ENCODE measurements at places on chromosomes 5 and 9.

- no peak for DNase-seq
These were observed 1.3 kb downstream of the OGN start for GRCh38 chr9:92402826-92403745.

DNA sequence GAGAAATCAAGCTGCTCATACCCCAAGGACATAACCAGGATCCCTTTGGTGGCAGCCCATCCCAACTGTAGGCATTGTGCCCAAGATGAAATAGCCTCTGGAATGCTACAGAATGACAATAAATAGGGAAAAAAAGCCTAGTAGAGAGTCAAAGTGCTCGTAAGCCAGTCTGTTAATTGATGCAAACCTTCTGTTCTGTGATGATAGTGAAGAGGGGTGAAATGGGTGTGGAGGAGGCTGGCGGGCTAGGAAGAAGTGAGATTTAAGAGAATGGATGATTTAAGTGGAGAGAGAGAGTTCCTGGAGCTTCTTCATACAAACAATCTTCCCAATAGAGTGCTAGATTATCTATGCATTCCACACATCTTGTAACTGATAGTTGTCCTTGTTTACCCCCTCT, 301.0 kb upstream of the PCSK5 start:
- no peak for DNase-seq

GRCh38 chr5:94847019-94847418, 228.6 kb downstream of the SLF1 start:
- no peak for DNase-seq

- DNase-seq, result no peak
These were observed 304.6 kb downstream of the ACTL7B start for GRCh38 chr9:108551030-108551841.

GRCh38 chr9:2810420-2811075, 33.3 kb downstream of the PUM3 start:
- DNase-seq, result no peak

DNA sequence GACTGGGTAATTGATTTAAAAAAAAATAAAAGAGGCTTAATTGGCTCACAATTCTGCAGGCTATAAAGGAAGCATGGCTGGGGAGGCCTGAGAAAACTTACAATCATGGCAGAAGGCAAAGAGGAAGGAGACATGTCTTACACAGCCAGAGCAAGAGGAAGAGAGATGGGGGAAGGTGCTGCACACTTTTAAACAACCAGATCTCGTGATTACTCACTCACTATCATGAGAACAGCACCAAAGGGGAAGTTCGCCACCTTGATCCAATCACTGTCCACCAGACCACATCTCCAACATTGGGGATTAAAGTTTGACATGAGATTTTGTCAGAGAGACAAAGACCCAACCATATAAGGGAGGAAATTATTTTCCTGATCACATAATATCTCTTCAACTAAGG, 138.8 kb upstream of the NR4A3 start:
- no peak for DNase-seq

DNA sequence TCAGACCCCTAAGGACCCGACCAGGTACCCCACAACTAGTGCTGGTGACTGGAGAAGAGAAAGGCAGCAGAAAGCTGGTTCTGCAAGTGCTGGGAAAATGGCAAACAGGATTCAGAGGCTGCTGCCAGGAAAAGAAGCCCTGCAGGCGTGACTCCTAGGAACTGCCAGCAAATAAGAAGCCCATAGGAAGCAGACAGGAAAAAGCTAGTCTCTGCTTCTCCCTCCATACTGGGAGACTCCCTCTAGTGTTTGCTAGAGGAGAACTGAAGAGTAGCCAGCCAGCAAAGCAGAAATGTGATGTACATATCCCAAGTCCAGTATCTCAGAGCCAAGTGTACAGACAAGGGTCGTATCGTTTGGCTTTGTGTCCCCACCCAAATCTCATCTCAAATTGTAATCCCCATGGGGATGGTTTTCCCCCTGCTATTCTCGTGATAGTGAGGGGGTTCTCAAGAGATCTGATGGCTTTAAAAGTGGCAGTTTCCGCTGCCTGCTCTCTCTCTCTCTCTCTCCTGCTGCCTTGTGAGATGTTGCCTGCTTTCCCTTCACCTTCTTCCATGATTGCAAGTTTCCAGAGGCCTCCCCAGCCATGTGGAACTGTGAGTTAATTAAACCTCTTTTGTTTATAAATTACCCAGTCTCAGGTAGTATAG, 38.1 kb upstream of the TUSC1 start:
- DNase-seq, result no peak

DNA sequence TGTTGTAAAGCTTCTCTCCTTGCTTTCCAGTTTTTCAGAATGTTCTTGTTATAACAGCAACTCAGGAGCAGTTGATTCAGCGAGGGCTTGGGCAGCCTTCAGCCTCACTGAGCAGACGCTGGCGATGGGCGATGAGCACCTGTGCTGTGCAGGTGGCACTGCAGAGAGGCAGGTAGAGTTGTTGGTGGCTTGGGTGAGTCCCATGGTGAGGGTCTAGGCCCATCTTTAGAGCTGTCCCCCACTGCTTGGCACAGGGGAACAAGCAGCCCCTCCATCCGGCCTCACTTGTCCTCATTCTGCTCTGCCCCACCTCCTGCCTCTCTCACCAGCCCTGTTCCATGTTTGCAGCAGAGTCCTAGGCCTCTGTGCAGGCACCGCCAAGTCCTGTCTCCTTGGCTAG, 6.1 kb upstream of the CXCL14 start:
- no peak for DNase-seq

DNA sequence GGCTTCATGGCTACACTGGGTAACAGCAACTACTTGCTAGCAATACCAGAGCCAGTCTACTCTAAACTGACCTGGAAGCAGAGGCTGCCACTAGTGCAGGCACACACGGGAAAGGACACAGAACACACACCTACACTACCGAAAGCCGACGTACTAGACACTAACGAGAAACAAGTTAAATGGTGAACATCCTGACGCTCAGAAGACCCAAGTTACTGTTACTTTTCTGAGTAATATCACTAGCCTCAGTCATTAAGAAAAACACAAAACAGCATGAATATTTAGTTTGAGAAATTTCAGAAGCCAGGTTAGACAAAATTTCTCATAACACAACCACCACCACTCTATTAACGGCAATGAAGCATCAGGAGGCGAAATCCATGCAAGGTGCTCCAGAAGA, 44.5 kb downstream of the CAMSAP1 start:
- DNase-seq, result no peak

GRCh38 chr5:73587923-73588322, 22.4 kb downstream of the UTP15 start:
- DNase-seq, result no peak

GRCh38 chr5:97458851-97459250, 275.8 kb upstream of the RIOK2 start:
- no peak for DNase-seq

DNA sequence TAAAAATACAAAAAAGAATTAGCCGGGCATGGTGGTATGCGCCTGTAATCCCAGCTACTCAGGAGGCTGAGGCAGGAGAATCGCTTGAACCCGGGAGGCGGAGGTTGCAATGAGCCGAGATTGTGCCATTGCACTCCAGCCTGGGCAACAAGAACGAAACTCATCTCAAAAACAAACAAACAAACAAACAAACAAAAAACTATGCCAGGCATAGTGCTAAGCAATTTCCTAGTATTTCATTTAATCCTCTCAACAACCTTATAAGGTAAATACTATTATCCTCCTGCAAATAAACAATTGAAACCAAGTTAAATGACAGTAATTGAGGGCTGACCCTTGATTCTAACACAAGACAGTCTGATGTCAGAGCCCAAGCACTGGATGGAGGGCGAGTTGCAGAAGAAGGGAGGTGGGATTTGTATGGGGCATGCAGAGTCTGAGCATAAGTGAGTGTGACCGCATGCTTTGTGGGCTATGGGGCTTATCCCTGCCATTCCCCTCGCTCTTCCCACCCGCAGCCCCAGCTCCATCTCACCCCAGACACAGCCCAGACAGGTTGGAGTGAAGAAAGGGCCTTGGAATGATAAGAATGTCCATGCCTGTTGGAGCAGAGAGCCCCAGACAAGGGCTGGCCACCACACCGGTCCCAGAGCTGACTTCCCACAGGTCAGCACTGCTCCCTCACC, 24.3 kb upstream of the RPS14 start:
- no peak for DNase-seq

- DNase-seq, result no peak
These were observed 400.2 kb upstream of the IRX4 start for GRCh38 chr5:2282893-2283292.

GRCh38 chr5:132261881-132262845, 4.7 kb downstream of the PDLIM4 start:
- DNase-seq, result peak; percentile 82

DNA sequence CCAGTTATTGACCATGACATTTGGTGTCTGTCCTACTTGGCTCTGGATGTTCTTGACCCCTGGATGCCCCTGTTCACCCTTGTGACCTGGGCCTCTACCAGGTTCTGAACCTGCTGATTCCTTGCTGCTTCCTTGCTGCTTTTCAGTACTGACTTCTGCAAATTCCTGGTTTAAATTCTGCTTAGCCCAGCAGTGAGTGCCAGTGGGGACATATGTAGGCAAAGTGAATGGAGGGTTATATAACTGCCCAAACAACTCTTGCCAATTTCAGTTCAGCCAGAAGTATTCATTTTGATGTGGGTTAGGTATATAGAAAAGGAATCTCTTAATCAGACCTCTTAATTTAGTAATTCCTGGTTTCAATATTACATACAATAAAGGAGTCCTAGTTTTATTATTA, 220.6 kb downstream of the TAF11L14 start:
- DNase-seq, result no peak

GRCh38 chr9:95870906-95871305, 4.6 kb upstream of the ERCC6L2 start:
- no peak for DNase-seq

- no peak for DNase-seq
These were observed 35.8 kb downstream of the DCAF10 start for GRCh38 chr9:37836386-37836785.

DNA sequence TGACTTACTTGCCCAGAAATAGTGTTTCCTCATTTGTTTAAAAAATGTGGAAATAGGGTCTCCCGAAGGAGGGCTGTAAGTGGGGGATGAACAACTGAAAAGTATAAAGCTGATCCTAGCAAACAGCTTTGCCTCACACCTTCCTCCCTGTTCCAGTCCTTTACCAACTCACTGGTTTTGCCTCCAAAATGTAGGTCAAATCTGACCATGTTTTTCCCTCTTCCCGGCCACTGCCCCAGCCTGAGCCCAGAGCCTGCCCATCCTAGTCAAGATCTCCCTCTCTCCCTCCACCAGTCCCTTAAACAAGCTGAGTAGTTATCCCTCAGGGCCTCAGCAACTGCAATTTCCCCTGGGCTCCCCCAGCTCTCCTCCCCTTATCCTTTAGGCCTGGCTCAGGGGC, 82.4 kb upstream of the FBXW11 start:
- DNase-seq, result no peak

- no peak for DNase-seq
These were observed 14.9 kb upstream of the LRRTM2 start for GRCh38 chr5:138889994-138890393.

- DNase-seq, result no peak
These were observed 116.5 kb downstream of the DOCK8 start for GRCh38 chr9:331197-331596.

DNA sequence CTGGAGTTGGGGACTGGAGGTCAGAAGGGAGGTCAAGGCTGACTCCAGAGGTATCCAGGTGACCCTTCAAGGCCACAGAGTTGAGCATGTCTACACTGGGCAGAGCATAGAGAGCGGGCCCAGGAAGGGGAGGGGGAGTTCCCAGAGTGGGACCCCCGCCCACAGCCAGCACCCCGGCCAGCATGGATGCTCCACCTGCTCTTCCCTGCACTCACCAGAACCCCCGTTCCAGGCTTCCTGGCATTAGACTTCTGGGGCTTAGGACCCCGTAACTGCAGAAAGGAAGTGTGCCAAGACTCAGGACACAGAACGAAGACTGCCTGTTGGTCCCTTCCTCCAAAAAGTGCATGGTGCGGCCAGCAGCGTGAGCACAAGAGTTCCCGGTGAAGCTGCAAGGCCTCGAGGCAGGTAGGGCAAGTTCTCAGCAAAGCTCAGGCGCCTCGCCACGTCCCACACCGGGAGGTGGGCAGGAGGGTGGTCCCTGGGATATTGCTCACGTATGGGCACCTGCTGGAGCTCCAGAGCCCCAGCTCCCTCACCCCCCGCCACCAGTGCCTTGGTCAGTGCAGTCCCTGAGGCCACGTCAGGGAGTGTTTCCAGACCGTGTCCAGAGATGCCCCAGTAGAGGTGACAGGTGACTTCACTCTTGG, 13.8 kb downstream of the ABO start:
- DNase-seq, result peak; percentile 40

GRCh38 chr9:335373-335772, 120.7 kb downstream of the DOCK8 start:
- no peak for DNase-seq

DNA sequence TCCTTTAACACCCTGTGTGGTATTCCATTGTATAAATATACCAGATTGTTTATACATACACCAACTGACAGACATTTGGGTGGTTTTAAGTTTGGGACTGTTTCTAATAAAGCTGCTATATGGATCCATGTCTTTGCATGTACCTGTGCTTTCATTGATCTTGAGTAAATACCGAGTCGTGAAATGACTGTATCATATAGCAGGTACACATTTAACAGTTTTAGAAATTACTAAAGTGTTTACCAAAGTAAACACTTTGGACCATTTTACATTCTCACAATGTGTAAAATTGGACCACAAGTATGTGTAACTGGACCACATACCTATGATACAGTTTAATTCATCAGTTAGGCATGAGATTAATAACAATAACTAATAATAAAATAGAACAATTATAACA, 175.2 kb downstream of the FBXL17 start:
- DNase-seq, result no peak

- no peak for DNase-seq
These were observed 3.1 kb downstream of the DCP2 start for GRCh38 chr5:112979723-112980122.

DNA sequence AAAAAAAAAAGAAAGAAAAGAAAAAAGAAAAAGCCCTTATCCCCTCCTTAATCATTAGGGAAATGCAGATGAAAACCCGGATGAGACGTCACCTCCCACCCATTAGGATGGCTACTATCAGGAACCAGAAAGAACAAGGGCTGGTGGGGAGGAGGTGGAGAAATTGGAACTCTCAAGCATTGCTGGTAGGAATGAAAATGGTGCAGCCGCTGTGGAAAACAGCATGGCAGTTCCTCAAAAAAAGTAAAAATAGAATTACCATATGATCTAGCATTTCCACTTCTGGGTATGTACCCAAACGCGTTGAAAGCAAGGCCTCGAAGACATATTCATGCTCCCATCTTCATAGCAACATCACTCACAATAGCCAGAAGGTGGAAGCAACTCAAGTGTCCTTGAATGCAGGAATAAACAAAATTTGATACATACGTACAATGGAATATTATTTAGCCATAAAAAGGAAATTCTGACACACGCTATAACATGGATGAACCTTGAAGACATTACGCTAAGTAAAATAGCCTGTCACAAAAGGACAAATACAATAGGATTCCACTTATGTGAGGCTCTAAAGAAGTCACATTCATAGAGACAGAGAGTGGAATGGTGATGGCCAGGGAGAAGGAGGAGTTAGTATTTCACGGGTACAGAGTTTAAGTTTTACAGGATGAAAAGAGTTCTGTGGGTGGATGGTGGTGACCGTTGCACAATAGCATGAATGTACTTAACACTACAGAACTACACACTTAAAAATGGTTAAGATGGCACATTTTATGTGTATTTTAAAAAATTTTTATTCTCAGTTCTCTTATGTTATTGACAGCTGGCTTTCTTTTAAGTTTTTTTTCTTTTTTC, 166.8 kb upstream of the IER5L start:
- DNase-seq, result no peak

- DNase-seq, result no peak
These were observed 33.0 kb upstream of the WHRN start for GRCh38 chr9:114538241-114538640.
